ENCODE measurements at places on chromosomes 5 and 9. TPM values are rescaled to one million over a fixed set of nuclear protein-coding genes. Genes with fewer than 3 reads are reported as not detected.

ENTPD8 gene
- not detected for total RNA-seq

FCN2 gene
- total RNA-seq: not detected

PCDHB2 gene
- 1.6 TPM for total RNA-seq

AIF1L gene
- total RNA-seq: under 0.01 TPM

LYRM7 gene
- 4.6 TPM for total RNA-seq

GARIN3 gene
- total RNA-seq: not detected

SLC36A3 gene
- not detected for total RNA-seq

IRGM gene
- not detected for total RNA-seq

TAF11L10 gene
- total RNA-seq: not detected

NUTM2F gene
- not detected for total RNA-seq

PCDHGB3 gene
- 5.4 TPM for total RNA-seq

PCDHB15 gene
- 0.46 TPM for total RNA-seq

All from smooth muscle cell of bladder (primary cell).